ENCODE measurements at places on chromosomes 1 and 21. TPM values are rescaled to one million over a fixed set of nuclear protein-coding genes. Genes with fewer than 3 reads are reported as not detected.

S100A7A gene
- total RNA-seq: not detected

PRMT6 gene
- total RNA-seq: 32.2 TPM

COL9A2 gene
- 0.38 TPM for total RNA-seq

COL16A1 gene
- 14.2 TPM for total RNA-seq

DDAH1 gene
- total RNA-seq: 60.4 TPM

LRRC8C gene
- total RNA-seq: 6.2 TPM

OR2G6 gene
- not detected for total RNA-seq

CCDC27 gene
- total RNA-seq: not detected

CFAP74 gene
- not detected for total RNA-seq

CACNA1S gene
- total RNA-seq: not detected

TSPAN2 gene
- 0.58 TPM for total RNA-seq

ORC1 gene
- total RNA-seq: 10.5 TPM

GUCA2B gene
- not detected for total RNA-seq

NBPF8 gene
- 11.0 TPM for total RNA-seq

RGS13 gene
- total RNA-seq: not detected

ABCA4 gene
- total RNA-seq: 2.5 TPM

FCRL4 gene
- not detected for total RNA-seq

C1orf141 gene
- total RNA-seq: not detected

TRAF3IP3 gene
- not detected for total RNA-seq

PTGS2 gene
- total RNA-seq: 38.2 TPM

STX12 gene
- total RNA-seq: 97.8 TPM

CAPN9 gene
- total RNA-seq: not detected

SLC25A34 gene
- total RNA-seq: 0.38 TPM
